ENCODE measurements at places on chromosomes 3 and 15.

DNA sequence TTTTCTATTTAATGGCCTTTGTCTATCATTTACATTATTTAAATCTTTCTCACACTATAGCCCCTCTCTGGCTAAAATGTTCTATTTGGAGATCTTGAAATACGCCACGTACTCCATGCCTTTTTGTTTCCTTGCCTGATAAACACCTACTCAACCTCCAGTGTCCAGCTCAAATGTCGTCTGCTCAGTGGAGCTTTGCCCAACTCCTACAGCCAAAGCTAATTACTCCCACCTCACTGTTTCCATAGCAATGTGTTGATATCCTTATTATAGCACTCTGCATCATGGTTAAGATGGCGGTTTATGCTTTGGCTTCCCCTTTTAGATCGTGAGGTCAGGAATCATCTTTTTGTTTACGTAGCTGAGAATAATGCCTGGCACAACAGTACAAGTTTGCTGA, 55.9 kb downstream of the NGLY1 start:
- no peak for DNase-seq

- no peak for DNase-seq
Measured at GRCh38 chr3:354432-354831, 157.9 kb downstream of the CHL1 start.

- DNase-seq, result no peak
Measured at GRCh38 chr3:67641451-67641850, 13.0 kb downstream of the SUCLG2 start.

DNA sequence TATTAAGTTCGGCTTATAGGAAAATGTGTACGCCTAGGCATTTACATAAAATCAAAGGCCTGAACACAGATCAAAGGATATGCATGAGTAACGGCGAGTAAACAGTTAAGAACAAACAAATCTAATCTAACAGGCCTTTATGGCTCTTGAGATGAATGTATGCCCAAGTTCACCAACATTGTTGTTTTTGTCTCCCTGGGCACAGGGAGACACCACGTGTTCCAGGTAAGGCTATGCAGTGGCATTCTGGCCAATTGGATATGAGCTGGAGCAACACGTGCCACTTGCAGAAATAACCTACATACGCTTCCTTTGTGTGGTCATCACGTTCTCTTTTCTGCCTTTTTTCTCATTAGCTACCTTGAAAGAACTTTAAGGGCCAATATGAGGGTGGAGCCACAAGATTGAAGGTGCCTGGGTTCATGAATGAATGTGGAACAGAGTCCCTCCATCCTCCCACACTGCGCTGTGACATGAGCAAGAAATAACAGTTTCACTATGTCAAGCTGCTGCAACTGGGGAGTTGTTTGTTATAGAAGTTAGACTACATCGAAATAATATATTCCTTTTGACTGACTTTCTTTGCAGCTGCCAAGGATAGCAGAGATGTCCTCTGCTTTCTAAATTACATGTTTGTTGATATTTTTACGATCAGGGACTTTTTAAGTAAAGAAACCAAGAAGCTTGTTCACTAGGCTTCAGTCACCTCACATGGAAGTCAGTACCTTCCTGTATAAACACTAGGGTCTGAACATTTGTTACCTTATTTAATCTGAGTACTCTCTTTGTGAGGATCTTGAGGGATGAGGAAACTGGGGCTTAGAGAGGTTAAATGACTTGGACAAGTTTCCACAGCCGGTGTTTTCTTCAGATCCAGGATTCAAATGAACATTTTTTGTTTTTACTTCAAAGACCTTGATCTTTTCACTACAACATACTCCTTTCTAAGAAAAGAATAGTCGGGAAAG, 427.5 kb upstream of the TBL1XR1 start:
- DNase-seq, result no peak

DNA sequence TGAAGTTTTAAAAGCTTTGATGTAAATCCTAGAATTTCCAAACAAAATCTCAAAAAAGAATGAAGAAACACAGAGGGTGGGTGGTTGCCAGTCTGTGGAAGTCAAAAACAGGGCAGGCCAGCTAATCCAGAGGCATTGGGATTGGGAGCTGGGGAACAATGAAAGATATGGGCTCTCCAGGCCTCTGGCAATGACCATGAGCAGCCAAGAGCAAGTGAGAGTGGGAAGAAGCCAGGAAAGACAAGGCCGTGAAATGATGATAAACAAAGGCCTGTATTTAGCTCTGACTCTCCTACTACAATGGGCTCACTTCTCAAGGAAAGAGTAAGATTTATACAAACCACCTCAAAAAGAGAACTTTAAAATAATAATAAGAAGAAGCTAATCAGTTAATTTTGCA, 248.5 kb downstream of the ZMAT3 start:
- DNase-seq, result no peak

- no peak for DNase-seq
Measured at GRCh38 chr3:4813909-4814304, 165.3 kb upstream of the BHLHE40 start.

GRCh38 chr15:89828281-89829145, 13.9 kb upstream of the ANPEP start:
- no peak for DNase-seq

- DNase-seq, result no peak
Measured at GRCh38 chr3:177109688-177110330, 87.5 kb downstream of the TBL1XR1 start.

GRCh38 chr3:42668413-42668760, 14.9 kb downstream of the ZBTB47 start:
- no peak for DNase-seq

- DNase-seq, result no peak
Measured at GRCh38 chr3:127408684-127409420, 121.0 kb upstream of the PRR20G start.

DNA sequence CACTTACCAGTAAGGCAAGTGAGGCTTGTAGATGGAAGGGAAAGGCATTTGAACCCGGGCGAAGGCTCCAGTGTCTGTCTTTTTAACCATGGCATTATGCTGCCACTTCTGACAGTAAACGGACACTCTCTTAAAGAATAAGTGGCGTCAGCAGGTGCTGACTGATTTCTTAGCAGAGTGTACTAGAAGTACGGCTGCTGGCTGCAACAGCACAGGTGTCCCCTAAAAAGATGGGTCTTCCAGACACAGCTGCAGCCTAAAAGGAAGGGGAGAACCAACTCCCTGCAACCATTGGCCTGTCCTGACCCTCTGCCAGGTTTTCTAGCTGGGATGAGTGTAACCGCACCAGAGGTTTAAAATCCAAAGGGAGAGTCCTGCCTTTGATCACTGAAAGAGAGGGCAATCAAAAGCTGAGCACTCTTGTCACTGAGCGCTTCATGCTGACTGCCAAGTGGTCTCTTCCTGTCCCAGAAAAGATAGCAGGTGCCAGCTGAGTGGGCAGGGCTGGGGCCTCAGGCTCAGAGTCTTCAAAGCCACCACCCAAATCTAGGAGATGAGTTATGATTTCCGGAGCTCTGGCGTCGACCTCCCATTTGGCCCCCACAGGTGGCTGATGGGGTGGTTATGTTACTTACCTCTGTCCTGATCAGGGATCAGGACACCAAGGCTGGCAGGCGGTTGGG, 255.8 kb downstream of the SLCO3A1 start:
- DNase-seq, result no peak
